ENCODE measurements at places on chromosomes 16 and 17.

- DNase-seq: no peak
These were observed 21.5 kb downstream of the ABCA10 start for GRCh38 chr17:69207151-69207550.

DNA sequence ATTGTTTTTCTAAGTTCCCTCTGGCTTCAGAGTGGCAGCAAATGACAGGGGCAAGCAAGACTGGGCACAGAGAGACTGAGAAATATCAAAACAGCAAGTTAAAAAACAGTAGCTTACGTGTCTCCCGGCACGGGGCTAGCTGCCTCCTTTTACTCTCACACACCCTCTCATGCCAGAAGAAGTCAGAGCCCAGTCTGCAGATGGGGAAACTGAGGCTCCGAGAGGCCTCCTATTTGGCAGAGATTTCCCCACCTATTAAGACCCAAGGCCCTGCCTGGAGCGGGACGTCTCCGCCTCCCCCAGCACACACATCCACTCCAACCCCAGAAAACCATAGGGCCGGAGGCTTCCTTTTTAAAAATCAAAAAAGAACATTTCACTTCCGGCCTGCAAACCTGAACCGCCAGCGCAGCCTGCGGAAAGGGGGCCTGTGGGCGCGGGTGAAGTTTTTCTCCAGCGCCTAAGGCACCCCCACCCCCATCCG lies 832 bp downstream of the CARHSP1 start:
- no peak for DNase-seq

- DNase-seq: no peak
These were observed 19.4 kb upstream of the SLC38A10 start for GRCh38 chr17:81314398-81315081.

- DNase-seq: no peak
These were observed 168.9 kb downstream of the GRIN2A start for GRCh38 chr16:10013364-10013763.

- DNase-seq: no peak
These were observed 13.5 kb downstream of the KNOP1 start for GRCh38 chr16:19704321-19705145.
